Activated CD4-positive, alpha-beta T cell treated with anti-CD3 and anti-CD28 coated beads, Interleukin-2, Interleukin-6, amounts not matched to agents 100 ng/mL and 50 ng/mL, durations not matched to agents 16 hours and 8 hours (primary cell): ENCODE measurements at places on chromosomes 6 and 20.

GRCh38 chr6:150068720-150069648 lies at the start of gene ULBP3:
Gene ULBP3 (minus strand): TSS chr6:150069121. CDS start chr6:150069066, 55 bp downstream.
- peak; percentile 85 for DNase-seq

- DNase-seq: no peak
Measured at GRCh38 chr20:34452281-34452982, 63.8 kb upstream of the DYNLRB1 start.

- DNase-seq: no peak
Measured at GRCh38 chr6:7986219-7986618, 75.6 kb upstream of the TXNDC5 start.

GRCh38 chr6:26156850-26157250 lies 69.6 kb downstream of the HFE start:
- no peak for DNase-seq

DNA sequence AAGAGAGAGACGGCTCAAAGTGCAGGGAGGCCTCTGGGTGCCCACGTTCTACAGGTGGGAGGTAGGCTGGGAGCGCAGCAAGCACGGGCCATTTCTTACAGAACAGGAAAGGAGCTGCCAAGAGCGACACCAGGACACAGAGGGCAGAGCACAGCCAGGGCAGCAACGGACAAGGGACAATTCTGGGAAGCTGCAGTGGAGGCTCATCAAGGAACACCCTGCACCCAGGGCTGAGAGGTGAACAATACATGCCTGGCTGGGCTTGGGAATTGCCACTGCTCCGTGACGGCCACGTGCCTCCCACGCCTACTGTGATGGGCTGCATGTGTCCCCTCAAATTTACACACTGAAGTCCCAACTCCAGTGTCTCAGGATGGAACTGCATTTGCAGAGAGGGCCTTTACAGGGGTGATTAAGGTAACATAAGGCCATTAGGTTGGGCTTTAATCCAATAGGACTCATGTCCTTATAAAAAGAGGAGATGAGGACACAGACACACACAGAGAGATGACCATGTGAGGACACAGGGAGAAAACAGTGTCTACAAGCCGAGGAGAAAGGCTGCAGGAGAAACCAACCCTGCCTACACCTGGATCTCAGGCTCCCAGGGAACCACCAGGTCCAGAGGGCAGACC lies 13.6 kb downstream of the SERPINB6 start:
- no peak for DNase-seq

GRCh38 chr6:147173140-147173539 lies 31.1 kb upstream of the STXBP5 start:
- DNase-seq: no peak

GRCh38 chr20:24700166-24700860 lies 230.9 kb downstream of the SYNDIG1 start:
- no peak for DNase-seq

- peak; percentile 25 for DNase-seq
Measured at GRCh38 chr6:21595285-21596144, 2.0 kb downstream of the SOX4 start.

GRCh38 chr20:51562332-51563173 lies 20.0 kb upstream of the NFATC2 start:
- no peak for DNase-seq

DNA sequence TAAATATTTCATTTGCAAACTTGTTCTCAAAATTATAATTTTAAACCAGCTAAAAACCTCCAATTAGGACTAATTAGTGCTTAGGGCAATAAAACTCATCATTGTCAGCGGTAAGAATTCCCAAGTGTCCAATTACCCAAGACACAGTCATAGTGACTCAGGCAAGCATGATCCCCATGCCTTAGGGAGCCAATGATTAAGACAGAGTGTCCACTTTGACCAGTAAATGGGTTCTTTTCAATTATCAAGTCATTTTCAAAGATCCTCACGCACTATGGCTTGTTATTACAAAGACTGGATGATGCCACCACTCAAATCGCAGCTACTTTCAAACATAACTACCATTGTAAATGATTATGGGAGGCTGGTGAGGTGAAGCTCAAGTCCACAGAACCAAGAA lies 114.0 kb downstream of the BFSP1 start:
- DNase-seq: no peak

DNA sequence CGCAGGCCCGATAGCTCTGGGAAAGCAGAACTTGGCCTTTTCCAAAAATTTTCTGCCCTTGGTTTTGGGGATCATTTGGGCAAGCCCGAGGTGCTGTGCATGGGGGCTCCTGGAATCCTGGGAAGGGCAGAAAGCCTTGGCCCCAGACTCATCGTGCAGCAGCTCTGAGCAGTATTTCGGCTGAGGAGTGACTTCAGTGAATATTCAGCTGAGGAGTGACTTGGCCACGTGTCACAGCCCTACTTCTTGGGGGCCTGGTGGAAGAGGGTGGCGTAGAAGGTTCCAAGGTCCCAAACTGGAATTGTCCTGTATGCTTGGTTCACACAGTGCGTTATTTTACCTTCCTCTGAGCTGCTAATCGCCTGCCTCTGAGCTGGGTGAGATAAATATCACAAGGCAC lies 1.1 kb upstream of the BMP2 start:
- no peak for DNase-seq

- no peak for DNase-seq
Measured at GRCh38 chr20:51563486-51564332, 21.2 kb upstream of the NFATC2 start.

DNA sequence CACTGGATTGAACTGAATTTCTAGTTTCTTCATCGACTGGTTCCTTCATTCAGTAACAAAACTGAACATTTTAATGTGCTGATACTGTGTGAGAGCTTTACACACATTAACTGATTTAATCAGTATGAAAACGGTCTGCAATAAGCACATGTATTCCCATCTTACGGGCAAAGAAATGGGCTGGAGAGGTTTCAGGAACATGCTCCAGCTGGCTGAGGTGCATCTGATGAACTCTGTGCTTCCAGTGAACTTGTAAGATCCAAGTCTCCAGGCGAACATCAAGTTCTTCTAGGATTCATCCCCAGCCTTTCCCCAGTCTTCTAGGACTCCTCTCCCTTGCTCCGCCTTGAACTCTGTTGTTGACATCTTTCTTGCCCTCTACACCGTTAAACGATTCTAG lies 220.7 kb upstream of the AGPAT4 start:
- no peak for DNase-seq

DNA sequence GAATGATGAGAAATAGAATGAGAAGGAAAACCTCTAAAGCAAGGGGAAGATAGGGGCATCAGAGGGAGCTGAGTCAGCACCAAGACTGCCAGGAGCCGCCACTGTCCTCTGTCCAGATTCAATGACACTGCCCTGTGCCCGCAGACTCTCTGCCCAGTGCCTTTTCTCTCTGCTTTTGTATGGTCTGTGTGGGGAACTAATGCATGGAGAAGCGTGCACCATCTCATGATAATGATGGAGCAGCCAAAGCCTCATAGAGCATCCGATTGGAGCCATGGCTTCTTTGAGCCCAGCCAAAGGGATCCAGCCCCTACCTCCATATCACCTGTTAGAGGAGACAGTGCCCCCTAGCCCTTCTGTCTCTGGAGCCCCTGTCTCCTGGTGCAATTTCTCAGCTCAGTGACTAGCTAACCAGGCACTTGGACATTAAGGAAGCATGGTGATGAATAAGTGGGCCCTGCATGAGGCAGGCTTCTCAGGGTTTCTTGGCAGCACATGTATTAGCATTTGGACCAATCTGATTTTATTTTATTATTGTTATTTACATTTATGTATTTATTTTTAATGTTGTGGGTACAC lies 6.5 kb upstream of the PFDN4 start:
- DNase-seq: no peak

DNA sequence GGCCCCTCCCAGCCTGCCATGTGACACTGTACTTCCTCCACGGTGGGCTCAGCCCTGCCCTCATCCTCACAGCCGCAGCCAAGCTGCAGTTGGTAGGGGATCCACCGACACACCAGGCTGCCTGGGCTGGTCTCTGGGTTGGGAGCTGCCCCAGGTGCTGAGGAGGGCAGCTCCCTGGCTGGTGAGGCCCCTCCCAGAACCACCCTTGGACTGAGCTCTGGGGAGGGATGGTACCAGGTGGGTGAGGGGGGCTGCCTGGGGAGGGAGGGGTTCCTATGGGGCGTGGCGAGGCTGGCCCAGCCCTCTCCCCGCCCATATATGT lies 185 bp upstream of the TNFRSF6B start:
- no peak for DNase-seq

GRCh38 chr6:26250698-26251044 lies 114.3 kb upstream of the BTN3A2 start:
- DNase-seq: no peak

DNA sequence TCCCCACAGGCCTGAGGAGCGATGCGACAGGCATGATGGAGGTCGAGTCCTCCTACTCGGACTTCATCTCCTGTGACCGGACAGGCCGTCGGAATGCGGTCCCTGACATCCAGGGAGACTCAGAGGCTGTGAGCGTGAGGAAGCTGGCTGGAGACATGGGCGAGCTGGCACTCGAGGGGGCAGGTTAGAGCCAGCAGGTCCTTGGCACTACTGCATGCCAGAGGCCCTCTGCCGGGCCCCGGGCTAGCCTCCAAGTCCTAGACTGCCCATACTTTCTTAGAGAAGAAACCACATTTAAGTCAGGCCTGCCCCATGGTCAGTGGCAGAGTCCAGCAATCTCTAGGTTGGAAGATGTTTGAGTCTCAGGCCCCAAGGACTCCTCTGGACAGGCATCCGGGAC lies 32.1 kb downstream of the PKIG start:
- no peak for DNase-seq

DNA sequence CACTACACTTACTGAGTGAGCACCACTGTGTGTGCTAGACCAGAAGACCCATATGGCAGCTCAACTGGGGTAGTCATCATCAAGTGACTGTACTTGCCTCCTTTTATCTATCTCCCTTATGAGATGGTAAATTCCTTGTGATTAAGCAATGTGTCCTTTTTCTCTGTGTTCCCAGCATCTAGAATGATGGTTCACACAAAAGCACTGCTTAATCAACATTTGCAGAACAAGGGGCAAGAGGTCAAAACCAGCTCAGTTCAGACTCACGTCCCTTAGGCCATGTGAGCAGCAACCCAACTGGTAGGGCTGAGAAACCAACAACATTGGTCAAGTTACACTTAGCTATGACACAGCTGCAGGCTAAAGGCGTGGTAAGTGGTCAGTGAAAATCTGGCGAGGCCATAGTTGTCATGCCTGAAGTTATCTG lies 10.0 kb downstream of the TRAM2 start:
- DNase-seq: no peak

- no peak for DNase-seq
Measured at GRCh38 chr6:35173427-35174087, 32.4 kb upstream of the TCP11 start.

DNA sequence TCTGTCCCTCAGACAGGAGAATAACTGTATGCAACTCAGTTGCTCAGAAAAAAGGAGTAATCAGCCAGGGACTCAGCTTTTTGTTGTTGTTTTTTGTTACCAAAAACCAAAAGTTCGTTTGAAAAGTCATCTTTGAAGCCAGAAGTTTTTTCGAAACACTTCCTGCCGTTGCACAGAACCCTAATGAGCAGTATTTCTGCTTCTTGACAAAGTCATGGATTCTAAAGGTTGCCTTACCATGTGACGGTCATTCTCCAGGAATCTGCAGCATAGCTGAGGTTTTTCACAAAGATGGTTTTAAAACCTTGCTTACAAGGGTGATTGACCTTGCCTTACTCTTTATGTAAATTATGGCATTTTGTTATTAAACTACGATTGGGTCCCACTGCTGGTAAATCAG lies 1.9 kb downstream of the RAB32 start:
- DNase-seq: no peak

- peak; percentile 90 for DNase-seq
Measured at GRCh38 chr6:26311385-26312095, 53.5 kb upstream of the BTN3A2 start.

- peak; percentile 65 for DNase-seq
Measured at GRCh38 chr6:15363523-15364400, 117.9 kb downstream of the JARID2 start.

- DNase-seq: no peak
Measured at GRCh38 chr6:46032110-46032998, 16.7 kb upstream of the CLIC5 start.

GRCh38 chr6:108806665-108807064 lies 41.6 kb upstream of the ARMC2 start:
- DNase-seq: no peak

DNA sequence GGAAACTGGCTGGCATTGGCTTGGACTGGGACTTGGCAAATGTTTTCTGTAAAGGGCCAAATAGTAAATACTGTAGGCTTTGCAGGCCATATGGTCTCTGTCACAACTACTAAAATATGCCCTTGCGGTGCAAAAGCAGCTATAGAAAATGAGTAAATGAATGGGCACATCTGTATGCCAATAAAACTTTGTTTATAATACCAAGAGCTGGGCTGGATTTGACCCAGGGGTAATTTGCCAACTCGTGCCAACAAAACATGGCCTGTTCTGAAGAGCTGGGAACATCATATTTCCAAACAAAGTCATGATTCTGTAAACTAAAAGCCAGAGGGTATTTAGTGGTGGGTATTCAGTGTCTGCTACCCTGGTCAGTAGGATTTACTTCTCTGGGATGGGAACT lies 320.1 kb upstream of the SOX4 start:
- no peak for DNase-seq

- no peak for DNase-seq
Measured at GRCh38 chr20:56181583-56181982, 66.9 kb upstream of the MC3R start.

- no peak for DNase-seq
Measured at GRCh38 chr6:43951063-43951755, 176.0 kb downstream of the MRPL14 start.
